Sigmoid colon (tissue), 7 donors: ENCODE measurements at places on chromosomes 7 and 10. TPM values are rescaled to one million over a fixed set of nuclear protein-coding genes. Genes with fewer than 3 reads are reported as not detected.

DNA sequence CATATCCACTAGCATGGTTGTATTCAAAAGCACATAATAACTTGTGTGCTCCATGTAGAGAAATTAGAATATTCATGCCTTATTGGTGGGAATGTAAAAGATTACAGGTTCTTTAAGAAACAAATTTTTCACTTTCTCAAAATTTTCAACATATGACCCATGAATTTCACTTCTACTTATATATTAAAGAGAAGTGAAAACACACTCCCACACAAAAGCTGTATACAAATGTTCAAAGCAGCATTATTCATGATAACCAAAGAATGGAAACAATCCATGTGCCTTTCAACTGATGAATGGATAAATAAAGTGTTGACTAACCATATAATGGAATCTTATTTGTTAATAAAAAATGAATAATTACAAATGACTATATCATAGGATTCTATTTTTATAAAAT is 694.5 kb upstream of the PCDH15 start:
- no peaks in the 10 kb centered on the region for H3K4me1 ChIP-seq
- no peak overlapping the region for H3K4me3 ChIP-seq
- H3K27me3 ChIP-seq = no peaks in the 10 kb centered on the region
- no peak overlapping the region for H3K27ac ChIP-seq

GRCh38 chr7:140659856-140660255 is 12.9 kb upstream of the ADCK2 start:
- H3K27ac ChIP-seq = no peak overlapping the region
- H3K4me3 ChIP-seq = no peak overlapping the region
- DNase-seq = peak; percentile 15

GRCh38 chr7:157668884-157669767 is 332.3 kb downstream of the DNAJB6 start:
- H3K36me3 ChIP-seq = no peaks in the 10 kb centered on the region
- no peak overlapping the region for H3K27ac ChIP-seq
- H3K27me3 ChIP-seq = no peaks in the 10 kb centered on the region
- H3K4me1 ChIP-seq = no peaks in the 10 kb centered on the region

GRCh38 chr10:47349941-47350371 is 1.8 kb downstream of the RBP3 start:
- H3K4me3 ChIP-seq = no peak overlapping the region
- no peaks in the 10 kb centered on the region for H3K27me3 ChIP-seq
- H3K27ac ChIP-seq = no peak overlapping the region
- H3K4me1 ChIP-seq = no peaks in the 10 kb centered on the region

DNA sequence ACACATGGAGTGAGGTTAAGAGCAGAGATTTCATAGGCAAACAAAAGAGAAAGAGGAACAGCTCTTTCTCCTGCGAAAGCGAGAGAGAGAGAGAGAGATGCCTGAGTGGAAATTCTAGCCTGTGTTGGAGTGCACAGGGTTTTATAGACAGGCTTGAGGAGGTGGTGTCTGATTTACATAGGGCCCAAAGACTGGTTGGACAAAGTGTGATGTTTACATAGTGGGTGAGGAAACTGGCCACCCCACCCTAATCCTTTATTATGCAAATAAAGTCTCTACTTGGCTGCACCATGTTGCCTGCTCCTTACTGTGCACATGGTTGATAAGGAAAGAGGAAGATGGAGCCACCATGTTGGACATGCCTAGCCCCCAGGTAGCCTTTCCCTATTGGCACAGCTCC is 967.8 kb upstream of the SORCS1 start:
- H3K27me3 ChIP-seq = no peaks in the 10 kb centered on the region
- no peak overlapping the region for H3K4me3 ChIP-seq
- H3K27ac ChIP-seq = no peak overlapping the region
- no peak for DNase-seq

DNA sequence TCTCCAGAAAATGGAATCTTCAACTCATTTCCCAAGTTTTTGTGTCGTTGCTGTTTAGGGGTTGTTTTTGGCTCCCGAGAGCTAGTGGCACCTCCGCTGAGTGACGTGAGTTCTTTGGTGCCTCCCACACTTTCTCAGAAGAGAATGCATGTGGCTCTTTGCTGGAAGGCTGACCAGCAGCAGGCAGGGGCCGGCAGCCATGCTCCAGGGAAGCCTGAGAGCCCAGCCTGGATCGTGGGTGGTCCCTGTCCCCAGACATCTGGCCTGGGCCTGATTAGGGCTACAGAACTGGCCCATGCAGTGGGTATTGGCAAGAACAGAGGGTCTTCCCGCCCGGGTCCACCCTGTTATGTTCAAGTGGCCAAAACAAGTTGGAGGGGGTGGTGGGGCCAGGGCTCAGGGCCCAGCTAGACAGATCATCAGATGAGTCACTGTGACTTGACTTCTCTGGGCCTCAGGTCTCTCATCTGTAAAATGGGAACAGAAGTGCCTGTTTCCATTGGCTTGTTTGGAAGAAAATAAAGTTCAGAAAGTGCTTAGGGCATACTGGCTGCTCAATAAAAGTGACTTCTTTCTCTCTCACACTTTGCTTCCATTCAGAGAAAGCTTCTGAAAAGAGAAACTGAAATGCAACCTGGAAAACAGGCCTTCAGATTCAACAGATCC is 83.1 kb downstream of the STRA8 start:
- no peaks in the 10 kb centered on the region for H3K27me3 ChIP-seq
- H3K27ac ChIP-seq = no peak overlapping the region
- H3K4me3 ChIP-seq = no peak overlapping the region
- peaks cover 12% of the 10 kb centered on the region for H3K4me1 ChIP-seq

GRCh38 chr7:100793806-100794660 is 33.3 kb downstream of the EPHB4 start:
- H3K27me3 ChIP-seq = no peaks in the 10 kb centered on the region
- no peak overlapping the region for H3K4me3 ChIP-seq
- no peaks in the 10 kb centered on the region for H3K4me1 ChIP-seq
- DNase-seq = no peak

Gene HOXA10
- 55.1 TPM for total RNA-seq

Gene PIP
- not detected for total RNA-seq

Gene KIF11
- 0.71 TPM for total RNA-seq

Gene CFAP43
- total RNA-seq = 0.36 TPM
